CD14-positive monocyte (primary cell): ENCODE measurements at places on chromosomes 2 and 18. TPM values are rescaled to one million over a fixed set of nuclear protein-coding genes. Genes with fewer than 3 reads are reported as not detected.

DNA sequence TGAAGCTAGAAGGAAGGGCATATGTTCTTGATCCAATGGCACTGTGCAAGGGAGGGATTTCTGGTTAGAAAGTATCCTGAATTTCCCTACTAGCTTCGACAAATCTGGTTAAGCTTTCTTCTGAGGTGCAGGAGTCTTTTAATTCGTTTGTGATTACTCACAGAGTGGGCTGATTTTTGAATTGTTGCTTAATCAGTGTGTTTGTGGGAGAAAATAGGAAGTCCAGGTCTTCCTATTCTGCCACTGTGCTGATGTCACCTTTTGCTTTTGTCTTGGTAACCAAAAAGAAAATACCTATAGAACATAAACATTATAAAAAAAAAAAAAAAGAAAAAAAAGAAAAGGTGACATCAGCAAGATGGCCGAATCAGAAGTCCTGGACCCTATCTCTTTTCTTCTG, 1008.6 kb downstream of the TSN start:
- H3K4me1 ChIP-seq, result peaks cover 3% of the 10 kb centered on the region
- H3K27ac ChIP-seq, result no peak overlapping the region
- DNase-seq, result peak; percentile 54
- H3K36me3 ChIP-seq, result no peaks in the 10 kb centered on the region
- no peak overlapping the region for H3K4me3 ChIP-seq
- no peaks in the 10 kb centered on the region for H3K27me3 ChIP-seq

GRCh38 chr2:174499371-174499770, 12.5 kb upstream of the GPR155 start:
- H3K27me3 ChIP-seq, result no peaks in the 10 kb centered on the region
- no peaks in the 10 kb centered on the region for H3K4me1 ChIP-seq
- H3K27ac ChIP-seq, result no peak overlapping the region
- H3K4me3 ChIP-seq, result no peak overlapping the region

DNA sequence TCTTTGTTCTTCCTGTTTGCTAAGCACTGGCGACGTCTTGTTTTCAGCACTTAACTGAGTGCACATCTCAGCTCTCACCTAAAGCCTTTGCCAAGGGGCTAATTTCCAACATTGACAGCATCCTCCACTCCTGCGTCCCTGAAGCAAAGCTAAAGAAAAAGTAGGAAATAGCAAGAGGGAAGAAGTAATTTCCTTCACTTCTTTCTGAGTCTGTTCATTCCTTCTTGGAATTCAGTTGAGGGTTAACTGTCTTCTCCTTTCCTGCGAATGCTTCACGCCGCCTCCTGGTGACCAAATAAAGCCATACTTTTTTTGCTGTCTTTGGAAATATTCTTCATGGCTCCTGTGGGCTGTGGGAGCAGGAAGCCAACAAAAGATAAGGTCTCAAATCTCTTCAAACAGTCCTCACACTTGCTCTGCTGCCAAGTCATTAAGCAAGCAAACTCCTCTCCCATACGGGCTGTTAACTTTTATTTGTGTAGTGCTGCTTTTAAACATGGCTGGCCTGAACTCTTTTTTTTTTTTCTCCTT, 100.9 kb downstream of the DPP10 start:
- no peaks in the 10 kb centered on the region for H3K27me3 ChIP-seq
- H3K36me3 ChIP-seq, result no peaks in the 10 kb centered on the region
- no peak for DNase-seq
- no peak overlapping the region for H3K27ac ChIP-seq

- peak; percentile 77 for DNase-seq
- H3K36me3 ChIP-seq, result no peaks in the 10 kb centered on the region
- peaks cover 37% of the 10 kb centered on the region for H3K27me3 ChIP-seq
- peak within 1 kb of the TSS; percentile 69 for H3K4me3 ChIP-seq
- H3K4me1 ChIP-seq, result peaks cover 53% of the 10 kb centered on the region
- no peak within 1 kb of the TSS for H3K27ac ChIP-seq
Observed at GRCh38 chr18:79395761-79396404, at the start of gene NFATC1. Gene NFATC1, plus strand, starts transcription at chr18:79395930. Its CDS starts 295 bp downstream, at chr18:79396225.

GRCh38 chr2:230162981-230163380, 56.8 kb downstream of the SP110 start:
- peak; percentile 19 for DNase-seq
- no peak overlapping the region for H3K4me3 ChIP-seq
- peaks cover 38% of the 10 kb centered on the region for H3K36me3 ChIP-seq
- no peaks in the 10 kb centered on the region for H3K27me3 ChIP-seq
- H3K4me1 ChIP-seq, result no peaks in the 10 kb centered on the region

- H3K27me3 ChIP-seq, result no peaks in the 10 kb centered on the region
- H3K36me3 ChIP-seq, result no peaks in the 10 kb centered on the region
- H3K4me1 ChIP-seq, result peaks cover 19% of the 10 kb centered on the region
Observed at GRCh38 chr2:172555522-172556283, at the start of gene PDK1. Gene PDK1, plus strand, starts transcription at chr2:172556090. Its CDS starts 61 bp downstream, at chr2:172556151.

DNA sequence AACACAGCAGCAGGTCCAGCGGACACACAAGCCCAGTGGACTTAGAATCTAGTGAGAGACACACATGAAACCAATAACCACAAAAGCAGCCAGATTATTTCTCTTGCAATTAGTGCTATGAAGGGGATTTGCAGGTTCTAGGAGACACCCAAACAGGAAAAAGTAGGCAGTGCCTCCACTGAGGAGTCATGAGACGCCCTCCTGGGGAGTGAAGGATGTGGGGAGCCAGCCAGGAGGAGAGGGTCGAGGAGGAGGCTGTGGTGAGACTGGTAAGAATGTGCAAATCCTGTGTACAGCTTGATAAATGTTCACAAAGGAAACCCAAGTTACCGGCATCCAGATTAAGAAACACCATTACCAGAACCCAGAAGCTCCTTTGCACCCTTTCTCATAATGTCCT, 2.7 kb upstream of the CAPN13 start:
- no peak for DNase-seq
- H3K4me1 ChIP-seq, result no peaks in the 10 kb centered on the region

DNA sequence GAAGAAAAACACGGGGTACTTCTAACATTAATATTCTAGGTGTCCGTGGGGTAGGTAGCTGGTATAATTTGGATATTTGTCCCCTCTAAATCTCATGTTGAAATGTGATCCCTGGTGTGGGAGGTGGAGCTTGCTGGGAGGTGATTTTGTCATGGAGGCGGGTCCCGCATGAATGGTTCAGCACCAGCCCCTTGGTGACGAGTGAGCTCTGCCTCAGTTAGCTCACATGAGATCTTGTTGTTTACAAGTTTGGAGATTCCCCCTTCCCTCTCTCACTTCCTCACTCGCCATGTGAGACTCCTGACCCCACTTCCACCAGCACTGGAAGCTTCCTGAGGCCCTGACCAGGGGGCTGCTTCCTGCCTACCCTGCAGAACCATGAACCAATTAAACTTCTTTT, 35.4 kb upstream of the DNER start:
- no peaks in the 10 kb centered on the region for H3K4me1 ChIP-seq
- no peaks in the 10 kb centered on the region for H3K27me3 ChIP-seq

Gene FAHD2B
- 0.39 TPM for polyA plus RNA-seq

Gene SLC9A4
- not detected in 2 replicates for polyA plus RNA-seq

Gene RGPD3
- not detected for polyA plus RNA-seq

Gene C2orf66
- polyA plus RNA-seq, result not detected

Gene POTEC
- not detected in 2 replicates for polyA plus RNA-seq
